ENCODE measurements at places on chromosomes 2 and 18. TPM values are rescaled to one million over a fixed set of nuclear protein-coding genes. Genes with fewer than 3 reads are reported as not detected.
A peak's percentile ranks its signal among the peaks of the same experiment; 100 is the strongest.

The PSTPIP2 gene
- total RNA-seq = 6.3 TPM

The KRTCAP3 gene
- 2.6 TPM for total RNA-seq

- DNase-seq = no peak
These were observed 488.0 kb downstream of the EIPR1 start for GRCh38 chr2:2889646-2890045.

DNA sequence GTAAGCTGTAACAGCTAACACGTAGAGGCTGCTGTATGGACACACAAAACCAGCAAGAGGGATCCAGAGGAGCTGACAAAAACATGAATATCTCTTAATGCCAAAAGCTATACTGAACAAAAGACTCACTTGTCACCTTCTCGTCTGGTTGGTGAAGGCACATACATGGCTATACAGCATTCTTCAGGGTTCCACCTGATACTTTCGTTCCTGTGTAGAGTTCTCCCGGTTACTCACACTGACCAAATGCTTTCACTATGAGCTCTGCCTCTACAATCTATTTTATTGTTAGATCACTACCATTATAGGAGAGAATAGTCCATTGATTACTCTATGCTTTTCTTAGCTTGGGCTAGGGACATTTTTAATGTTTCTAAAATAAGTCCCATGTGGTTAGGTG lies 193.1 kb downstream of the HNMT start:
- DNase-seq = no peak

GRCh38 chr2:148887350-148888002 lies 12.4 kb downstream of the KIF5C start:
- no peak for DNase-seq

The CCDC142 gene
- total RNA-seq = 27.4 TPM

DNA sequence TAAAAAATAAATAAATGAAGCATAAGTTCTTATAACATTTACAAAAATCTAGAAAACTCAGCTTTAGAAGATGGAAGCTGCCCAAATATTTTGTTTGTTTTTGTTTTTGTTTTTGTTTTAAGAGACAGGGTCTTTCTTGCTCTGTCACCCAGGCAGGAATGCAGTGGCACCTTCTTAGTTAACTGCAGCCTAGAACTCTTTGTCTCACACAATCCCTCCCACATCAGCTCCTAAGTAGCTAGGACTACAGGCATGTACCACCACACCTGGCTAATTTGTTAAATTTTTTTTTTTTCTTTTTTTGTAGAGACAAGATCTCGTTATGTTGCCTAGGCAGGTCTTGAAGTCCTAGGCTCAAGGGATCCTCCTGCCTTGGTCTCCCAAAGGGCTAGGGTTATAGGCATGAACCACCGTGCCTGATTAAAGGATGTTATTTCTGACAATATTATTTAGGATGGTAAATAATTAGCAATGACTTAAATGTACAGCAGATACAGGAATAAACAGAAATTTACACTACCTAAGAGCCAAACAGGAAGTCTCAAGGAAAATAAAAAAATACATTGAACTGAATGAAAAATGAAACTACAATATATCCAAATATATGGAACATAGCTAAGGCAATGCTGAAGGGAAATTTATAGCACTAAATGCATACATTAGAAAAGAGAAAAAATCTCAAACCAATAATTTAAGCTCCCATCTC lies 17.2 kb downstream of the SESTD1 start:
- no peak for DNase-seq

GRCh38 chr2:239192456-239192855 lies 208.4 kb downstream of the HDAC4 start:
- no peak for DNase-seq

DNA sequence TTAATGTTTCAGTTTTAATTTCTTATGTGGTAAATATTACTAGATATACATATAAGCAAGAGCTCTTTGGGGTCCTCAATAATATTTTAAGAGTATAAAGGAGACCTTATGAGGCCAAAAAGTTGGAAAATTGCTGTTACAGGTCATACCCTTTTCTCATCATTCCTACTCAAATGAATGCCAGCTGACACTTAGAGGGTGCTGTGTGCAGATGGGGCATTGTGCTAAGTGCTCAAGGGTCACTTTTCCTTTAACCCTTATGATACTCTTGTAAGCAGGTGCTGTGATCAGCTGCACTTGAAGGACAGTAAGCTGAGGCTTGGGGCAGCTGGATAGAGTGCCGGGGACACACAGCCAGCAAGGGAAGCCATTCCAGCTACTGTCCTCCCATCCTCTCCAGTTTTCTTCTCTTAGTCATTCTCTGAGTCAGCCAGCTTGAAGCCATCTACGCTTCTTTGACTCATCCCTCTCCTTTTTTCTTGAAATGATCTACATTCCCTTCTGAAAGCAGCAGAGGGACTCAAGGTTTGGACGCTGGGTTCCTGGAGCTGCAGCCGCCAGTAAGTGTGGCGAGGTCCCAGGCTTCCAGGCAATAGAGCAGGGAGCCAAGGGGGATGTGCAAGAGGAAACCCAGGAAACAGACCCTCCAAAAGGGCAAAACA lies 42.0 kb upstream of the CREB1 start:
- peak; percentile 38 for DNase-seq

- no peak for DNase-seq
These were observed 354.6 kb downstream of the NCKAP5 start for GRCh38 chr2:133213651-133214050.

The TEX44 gene
- total RNA-seq = not detected

The B3GNT7 gene
- total RNA-seq = 0.09 TPM

The FEV gene
- total RNA-seq = 12.6 TPM

DNA sequence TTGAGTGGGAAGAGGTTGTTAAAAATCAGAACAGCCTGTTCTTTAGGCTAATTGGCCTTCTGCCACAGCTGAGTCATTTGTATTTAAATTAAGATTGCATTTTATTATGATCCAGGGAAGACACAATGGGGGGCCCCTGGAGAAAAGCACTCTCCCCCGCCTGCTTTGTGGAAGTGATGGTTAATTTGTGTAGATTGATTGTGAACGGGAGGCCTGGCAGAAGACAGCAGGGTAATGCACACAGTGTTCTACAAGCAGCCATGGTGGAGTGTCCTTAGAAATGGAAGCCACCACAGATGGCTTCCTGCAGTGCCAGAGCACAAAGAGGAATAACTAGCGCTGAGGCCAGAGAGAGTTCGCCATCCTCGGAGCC lies 19.6 kb downstream of the RAMP1 start:
- peak; percentile 94 for DNase-seq

- no peak for DNase-seq
These were observed 70.4 kb upstream of the TWIST2 start for GRCh38 chr2:238777369-238778067.

DNA sequence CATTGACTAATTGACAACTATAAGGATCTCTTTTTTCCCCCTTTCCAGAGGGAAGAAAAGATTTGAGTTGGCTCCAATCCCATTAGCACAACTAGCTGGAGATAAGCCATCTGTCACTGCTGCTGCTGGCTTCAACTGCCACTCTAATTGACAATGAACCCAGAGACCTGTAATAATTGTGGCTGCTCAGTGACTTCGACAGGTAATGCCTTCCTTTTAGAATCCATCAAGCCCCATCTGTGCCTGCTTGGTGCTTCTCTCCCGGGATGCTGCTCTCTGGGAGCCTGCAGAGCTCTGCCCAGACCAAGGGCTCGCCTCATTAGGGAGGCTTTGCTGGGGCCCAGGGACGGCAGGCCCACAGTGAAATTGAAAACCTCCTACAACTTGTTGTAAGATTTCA lies 376.7 kb upstream of the SOX11 start:
- DNase-seq = no peak

The UGT1A6 gene
- not detected for total RNA-seq

GRCh38 chr2:74921236-74921736 lies 37.2 kb upstream of the POLE4 start:
- DNase-seq = no peak

The CD8B2 gene
- total RNA-seq = not detected

The NOSTRIN gene
- total RNA-seq = not detected

- peak; percentile 31 for DNase-seq
These were observed 108.0 kb upstream of the HAAO start for GRCh38 chr2:42900289-42900891.

GRCh38 chr2:39898934-39899333 lies 119.9 kb upstream of the THUMPD2 start:
- no peak for DNase-seq

GRCh38 chr2:103464831-103465230 lies 703.0 kb downstream of the TMEM182 start:
- no peak for DNase-seq

The IL1RL1 gene
- total RNA-seq = not detected

The CDH7 gene
- total RNA-seq = 2.3 TPM

DNA sequence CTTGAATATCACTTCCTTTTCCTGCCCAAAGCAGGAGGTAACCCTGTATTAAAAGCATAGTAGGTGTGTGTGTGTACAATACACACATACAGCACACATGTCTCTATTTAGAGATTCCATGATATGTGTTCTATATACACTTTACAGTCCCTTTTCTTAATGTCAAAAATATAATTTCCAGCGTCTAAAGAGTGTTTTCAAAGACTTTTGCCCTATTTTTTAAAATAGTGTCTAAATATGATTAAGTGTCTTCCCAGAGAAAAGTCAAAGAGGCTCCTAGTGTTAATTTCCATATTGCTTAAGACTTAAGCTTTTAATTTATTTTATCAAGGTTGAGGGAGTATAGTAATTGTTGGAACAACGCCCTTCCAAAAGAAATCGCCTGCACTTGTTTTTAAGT lies 420.3 kb upstream of the POU3F3 start:
- DNase-seq = no peak

The GDF7 gene
- not detected for total RNA-seq

DNA sequence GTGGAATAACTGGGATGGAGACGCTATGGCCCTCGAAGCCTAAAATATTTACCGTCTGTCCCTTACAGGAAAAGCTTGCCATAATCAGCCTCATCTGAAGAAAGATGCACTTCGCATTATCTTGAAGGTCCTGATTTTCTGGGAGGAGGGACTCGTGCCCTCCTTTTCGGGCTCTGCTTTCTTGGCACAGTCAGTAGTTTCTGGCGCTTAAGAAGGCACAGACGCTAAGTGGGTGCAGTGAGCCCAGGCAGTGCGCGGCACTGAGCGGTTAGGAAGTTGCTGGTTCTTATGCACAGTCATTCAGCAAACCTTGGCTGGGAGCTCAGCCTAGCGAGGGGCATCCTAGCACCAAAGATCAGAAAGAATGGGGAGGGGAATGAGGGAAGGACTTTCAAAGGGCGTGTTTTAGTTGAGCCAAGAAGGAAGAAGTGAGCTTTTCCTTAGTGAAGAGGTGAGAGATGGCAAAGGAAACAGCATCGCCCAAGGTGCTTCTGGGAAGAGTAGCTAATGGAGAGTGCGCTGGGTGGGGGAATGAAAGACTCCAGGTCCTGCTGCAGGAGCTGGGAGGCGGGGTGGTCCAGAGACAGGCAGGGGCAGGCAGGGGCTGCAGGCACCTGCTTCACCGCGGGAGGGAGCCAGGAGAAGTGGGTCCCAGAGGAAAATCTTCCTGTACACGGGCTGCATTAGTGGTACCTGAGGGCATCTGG lies 64.1 kb downstream of the ZCCHC2 start:
- no peak for DNase-seq

DNA sequence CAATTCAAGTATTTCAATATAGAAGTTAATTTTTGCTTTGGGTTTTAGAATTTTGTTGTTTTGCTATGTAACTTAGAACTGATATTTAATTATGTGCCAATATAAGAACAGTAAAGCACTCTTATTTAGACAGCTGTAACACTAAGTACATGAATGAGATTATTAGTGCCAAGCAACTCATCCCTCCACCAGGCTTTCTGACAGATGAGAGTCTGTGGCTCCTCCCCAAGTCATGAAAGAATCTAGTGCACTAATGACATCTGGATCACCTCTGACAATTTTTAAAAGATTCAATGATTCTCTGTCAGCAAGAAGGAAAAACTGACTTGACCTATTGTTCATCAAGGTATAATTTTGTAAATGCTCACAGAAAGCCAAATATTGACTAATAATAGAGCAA lies 67.8 kb downstream of the TMEFF2 start:
- no peak for DNase-seq

DNA sequence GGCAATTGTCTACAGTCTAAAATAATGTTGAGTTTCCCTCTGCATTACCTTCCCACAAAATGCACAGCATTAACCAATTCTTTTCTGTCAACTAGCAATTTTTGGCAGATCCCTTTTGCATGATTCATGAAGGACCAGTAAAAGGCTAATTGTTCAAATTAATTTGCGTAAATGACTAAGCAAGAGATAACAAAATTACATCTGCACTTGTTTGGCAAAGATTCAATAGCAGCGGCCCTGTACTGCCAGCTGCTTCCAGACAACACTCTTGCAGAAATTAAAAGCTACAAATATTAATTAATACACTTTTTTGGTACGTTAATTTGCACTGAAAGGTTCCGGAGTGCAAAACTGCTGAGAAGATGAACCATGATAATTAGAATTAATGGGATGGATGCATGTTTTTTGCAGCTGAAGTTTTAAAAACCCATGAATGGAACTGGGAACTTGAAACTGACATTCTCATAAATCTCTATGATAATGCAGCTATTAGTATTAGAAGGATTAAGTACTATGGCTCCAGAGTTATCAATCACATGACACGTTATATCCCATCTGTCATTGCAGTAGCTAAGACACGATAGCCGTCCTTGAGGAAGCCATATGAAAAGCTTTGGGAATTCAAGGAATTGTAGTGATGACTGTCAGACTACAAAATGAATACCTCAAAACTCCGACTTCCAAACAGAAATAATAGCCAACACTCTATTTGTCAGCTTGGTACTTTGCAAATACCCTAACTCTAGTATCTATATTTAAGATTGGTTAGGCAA lies 1268.3 kb upstream of the ACVR2A start:
- peak; percentile 22 for DNase-seq

- no peak for DNase-seq
These were observed 59.3 kb downstream of the DPP4 start for GRCh38 chr2:162014751-162015150.

- no peak for DNase-seq
These were observed 70.6 kb downstream of the MBP start for GRCh38 chr18:77061946-77062517.

- DNase-seq = no peak
These were observed 81.0 kb upstream of the CCDC150 start for GRCh38 chr2:196558497-196558896.

The KCNK3 gene
- total RNA-seq = 0.31 TPM

DNA sequence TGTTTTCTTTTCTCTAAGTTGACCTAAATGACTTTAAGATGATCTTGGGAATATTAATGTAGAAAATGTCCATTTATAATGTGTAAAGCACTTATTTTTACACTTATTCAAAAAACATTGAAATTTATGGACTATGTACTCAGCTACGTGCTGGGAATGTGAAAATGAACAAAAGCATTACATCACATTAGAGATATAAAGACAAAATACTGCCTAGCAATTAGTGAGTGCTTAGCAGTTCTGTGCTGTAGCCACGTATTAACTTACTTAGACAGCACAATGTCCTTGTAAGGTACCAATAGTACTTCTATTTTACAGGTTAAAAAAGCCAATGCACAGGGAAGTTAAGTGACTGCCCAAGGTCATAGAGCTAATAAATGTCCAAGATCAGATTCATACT lies 103.8 kb upstream of the TTN start:
- no peak for DNase-seq

- DNase-seq = no peak
These were observed 24.0 kb upstream of the GPC1 start for GRCh38 chr2:240411261-240412160.
